GM12878 (cell line): ENCODE measurements at places on chromosomes 7 and 10.

GRCh38 chr10:132058793-132059759 is 6.7 kb upstream of the JAKMIP3 start:
- no peak for DNase-seq

GRCh38 chr7:27171637-27172314 is 2.3 kb downstream of the HOXA10 start:
- DNase-seq = no peak

DNA sequence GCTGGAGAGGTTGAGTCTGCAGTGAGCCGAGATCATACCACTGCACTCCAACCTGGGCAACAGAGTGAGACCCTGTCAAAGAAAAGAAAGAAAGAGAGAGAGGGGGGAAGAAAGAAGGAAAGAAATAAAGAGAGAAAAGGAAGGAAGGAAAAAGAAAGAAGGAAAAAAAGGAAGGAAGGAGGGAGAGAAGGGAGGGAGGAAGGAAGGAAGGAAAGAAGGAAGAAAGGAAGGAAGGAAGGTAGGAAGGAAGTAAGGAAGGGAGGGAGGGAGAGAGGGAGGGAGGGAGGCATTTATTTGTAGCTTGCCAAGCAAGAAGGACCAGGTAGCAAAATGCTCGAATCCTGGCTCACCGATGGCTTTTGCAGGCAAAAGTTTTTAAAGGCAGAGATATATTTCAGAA is 74.5 kb upstream of the BAIAP2L1 start:
- no peak for DNase-seq

DNA sequence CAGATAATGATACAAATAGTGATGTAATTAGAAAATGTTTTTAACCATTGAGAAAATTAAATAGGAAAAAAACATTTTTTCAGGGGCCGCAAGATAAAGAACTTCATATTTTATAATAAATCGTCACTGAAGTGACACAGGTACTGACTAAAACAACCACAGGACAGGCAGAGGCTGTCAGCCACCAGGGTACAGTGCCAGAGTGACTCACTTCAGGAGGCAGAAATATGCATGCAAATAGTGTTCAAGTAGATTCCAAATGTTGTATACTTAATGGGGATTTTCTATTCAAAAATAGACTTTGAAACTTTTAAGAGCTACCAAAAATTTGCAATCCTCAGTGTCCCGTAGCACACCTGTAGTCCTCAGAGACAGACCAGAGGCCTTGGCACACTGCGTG is 68.6 kb downstream of the FRMPD2 start:
- DNase-seq = peak; percentile 13

DNA sequence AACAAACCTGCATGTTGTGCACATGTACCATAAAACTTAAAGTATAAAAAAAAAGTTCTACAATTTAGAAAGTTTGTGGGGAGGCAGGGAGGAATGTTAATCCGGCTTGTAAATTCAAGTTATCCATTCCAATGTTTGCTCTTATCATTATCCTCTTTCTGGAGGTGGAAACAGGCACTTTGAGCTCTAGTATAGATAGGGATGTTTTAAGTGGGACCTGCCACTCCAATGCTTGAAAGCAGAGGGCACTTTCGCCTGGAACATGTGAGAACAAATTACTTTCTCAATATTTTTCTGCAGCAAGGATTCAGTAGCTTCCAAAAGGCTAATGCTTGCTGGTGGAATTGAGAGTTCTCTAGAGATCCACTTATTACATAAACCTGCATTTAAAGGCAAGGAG is 45.6 kb downstream of the FEZF1 start:
- DNase-seq = no peak

- no peak for DNase-seq
These were observed 76.6 kb downstream of the CNNM2 start for GRCh38 chr10:102994531-102995295.

DNA sequence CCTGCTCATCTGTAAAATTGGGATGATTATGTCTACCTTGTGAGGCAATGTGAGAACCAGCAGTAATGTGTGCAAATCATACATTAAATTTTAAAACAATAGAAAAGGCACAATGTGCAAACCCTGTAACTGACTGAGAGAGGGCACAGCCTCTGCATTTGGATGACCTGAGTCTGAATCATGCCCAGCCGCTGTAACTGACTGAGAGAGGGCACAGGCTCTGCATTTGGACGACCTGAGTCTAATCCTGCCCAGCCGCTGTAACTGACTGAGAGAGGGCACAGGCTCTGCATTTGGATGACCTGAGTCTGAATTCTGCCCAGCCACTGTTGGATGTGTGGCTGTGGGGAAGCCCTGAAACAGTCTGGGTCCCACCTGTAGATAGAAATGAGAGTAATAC is 351.5 kb upstream of the SHH start:
- DNase-seq = no peak

GRCh38 chr10:113214331-113214730 is 264.3 kb downstream of the TCF7L2 start:
- no peak for DNase-seq

DNA sequence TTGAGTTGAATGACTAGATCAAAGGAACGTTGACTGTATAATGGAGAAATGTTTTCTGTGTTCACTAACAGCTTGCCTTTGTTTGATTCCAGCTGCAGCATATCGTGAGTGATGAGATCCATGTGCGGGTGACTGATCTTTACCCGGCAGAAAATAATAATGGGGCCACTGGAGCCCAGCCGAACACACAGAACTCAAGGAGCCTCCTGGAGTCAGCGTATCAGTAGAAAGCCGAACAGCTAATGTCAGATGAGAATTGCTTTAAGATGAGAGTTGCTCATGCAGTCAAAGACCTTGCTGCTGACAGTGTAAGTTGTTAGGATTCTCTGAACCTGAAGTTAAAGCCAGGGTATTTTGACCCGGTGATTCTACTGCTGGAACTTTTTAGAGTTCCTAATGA is 34.3 kb upstream of the MTPAP start:
- no peak for DNase-seq

DNA sequence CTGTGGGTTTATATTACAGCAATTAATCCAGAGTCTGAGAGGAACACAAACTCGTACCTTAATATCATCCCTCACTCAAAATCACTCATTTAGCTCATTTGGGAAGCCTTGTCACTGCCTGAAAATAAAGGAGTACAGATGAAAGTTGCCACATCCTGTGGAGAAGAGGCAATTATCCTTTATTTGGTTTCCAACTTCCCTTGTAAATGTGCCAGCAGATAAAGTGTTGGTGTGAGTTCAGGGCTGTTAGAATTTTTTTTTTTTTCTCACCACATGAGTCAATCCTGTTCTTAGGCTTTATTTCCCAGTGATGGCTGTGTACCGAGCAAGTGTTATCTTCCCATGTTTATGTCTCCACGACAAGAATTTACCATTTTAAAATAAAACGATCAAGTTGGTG is 99.0 kb upstream of the SMIM30 start:
- DNase-seq = no peak

GRCh38 chr10:114663626-114664025 is 5.6 kb upstream of the ABLIM1 start:
- no peak for DNase-seq

- no peak for DNase-seq
These were observed 293.3 kb upstream of the MKI67 start for GRCh38 chr10:128419466-128420019.

GRCh38 chr10:71860243-71861029 is 9.4 kb upstream of the PSAP start:
- DNase-seq = no peak

- DNase-seq = no peak
These were observed 23.4 kb downstream of the ARHGEF5 start for GRCh38 chr7:144378651-144379050.

DNA sequence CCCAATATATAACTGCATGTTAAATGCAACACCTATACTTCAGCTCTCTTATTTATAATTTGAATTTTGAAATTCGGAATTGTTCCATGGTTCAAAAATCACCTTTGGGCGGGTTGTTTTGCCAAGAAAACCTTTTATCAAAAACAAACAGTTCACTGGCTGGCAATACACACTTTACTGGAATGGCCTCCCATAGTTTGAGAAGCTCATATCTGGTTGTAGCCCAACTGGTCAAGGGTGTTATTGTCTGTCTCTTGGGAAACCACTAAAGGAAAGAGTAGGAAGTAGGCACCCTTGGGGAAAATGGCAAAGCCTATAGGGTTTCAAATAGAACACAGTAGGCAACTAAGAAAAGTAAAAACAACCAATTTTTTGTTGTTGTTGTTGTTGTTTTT is 117.9 kb downstream of the HIPK2 start:
- no peak for DNase-seq

- DNase-seq = no peak
These were observed 7.8 kb downstream of the NPS start for GRCh38 chr10:127556916-127557315.

DNA sequence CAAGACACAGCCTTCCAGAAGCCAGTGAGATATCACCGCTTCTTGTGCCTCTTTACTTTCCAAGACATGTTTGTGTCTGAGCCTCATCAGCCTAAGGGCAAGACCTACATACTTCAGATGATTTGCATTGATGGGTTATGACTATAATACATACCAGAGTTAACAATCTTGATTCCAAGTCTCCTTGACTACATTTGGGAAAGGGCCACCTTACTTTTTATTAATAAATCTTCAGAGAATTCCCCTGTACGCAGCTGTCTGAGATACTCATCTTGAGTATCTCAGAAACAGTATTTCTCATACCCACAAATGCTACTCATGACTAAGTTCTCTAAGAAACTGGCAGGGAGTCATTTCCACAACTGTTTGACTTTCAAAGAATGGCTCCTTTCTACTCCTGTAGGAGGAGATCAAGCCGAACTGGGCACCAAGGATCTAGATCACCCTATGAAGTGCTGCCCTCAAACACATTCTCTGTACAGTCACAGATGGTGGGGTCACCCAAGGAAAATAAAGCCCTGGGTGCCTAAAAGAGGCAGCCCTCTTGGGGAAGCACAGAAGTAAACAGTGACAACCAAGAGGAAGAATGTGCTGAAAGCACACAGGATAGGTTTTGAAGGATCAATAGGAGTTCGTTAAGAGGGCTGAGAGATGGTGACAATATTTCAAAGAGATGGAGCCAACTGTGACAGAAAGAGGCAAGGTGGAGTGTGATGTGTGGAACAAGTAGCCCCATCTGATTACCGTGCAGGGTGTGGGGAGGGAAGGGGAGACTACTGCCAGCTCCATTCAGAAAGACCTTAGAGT is 138.9 kb downstream of the JAZF1 start:
- no peak for DNase-seq

GRCh38 chr10:4247379-4247778 is 462.4 kb upstream of the KLF6 start:
- DNase-seq = no peak

DNA sequence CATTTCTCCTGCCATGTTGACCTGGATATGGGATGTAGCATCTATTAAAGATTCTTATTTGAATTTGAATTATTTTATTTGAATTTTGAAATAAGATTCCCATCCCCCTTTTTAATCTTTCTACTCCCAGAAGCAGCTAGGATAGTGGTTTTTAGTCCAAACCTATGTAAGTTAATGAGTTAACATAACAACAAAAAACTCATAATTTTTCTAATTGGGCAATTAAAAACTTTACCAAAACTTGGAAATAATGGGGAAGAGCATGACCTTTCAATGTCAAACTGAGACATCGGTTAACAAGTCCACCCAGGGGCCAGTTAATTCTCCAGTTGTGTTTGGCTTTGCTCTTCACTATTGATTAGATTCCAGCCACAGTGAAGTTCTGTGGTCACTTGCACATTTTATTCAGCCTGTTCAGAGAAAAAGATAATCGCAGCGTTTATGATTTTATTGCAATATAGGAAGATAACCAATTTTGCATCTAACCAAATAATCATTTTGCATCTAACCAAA is 1.2 kb upstream of the FAM13C start:
- no peak for DNase-seq

- DNase-seq = no peak
These were observed 3.7 kb downstream of the GPR26 start for GRCh38 chr10:123669886-123670285.

DNA sequence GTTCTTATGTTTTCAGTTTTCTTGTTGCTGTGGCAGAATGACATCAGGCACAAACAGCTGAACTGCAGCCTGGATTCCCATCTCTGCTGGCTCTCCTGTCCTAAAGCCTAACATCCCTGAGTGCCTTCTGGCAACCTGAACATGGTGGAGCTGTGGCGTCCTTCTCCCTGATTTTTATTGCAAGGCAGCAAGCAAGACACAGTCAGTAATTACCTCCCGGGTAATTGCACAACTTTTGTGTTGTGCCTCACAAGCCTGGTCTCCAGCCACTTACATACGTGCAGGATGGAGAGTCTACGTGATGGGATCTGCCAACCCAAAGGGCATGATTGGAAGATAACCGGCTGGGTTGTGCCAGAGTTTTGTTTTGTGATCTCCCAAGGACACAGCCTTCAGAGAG is 116.1 kb upstream of the PARD3 start:
- no peak for DNase-seq

GRCh38 chr10:621981-622740 is 67.3 kb downstream of the DIP2C start:
- DNase-seq = no peak

GRCh38 chr7:131011432-131011742 is 277.4 kb upstream of the KLF14 start:
- no peak for DNase-seq

DNA sequence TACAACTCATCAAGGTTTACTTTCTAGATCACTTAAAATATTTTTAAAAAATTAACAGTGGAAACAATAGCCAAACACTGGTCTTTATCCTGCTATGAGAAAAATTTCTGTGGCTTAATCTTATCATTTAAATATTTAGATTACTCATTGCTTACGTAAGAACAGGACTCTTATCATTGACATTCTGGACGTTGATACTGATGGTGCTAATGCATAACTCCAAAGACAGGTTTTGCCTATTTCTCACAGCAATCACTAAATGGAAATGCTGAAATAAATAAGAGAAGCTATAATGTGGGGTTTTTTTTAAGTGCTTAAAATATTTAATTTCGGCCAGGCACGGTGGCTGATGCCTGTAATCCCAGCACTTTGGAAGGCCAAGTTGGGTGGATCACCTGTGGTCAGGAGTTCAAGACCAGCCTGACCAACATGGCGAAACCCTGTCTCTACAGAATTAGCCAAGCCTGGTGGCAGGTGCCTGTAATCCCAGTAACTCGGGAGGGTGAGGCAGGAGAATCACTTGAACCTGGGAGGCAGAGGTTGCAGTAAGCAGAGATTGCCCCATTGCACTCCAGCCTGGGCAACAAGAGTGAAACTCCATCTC is 195.0 kb downstream of the HGF start:
- DNase-seq = no peak

GRCh38 chr10:73639286-73639685 is 2.0 kb downstream of the MYOZ1 start:
- DNase-seq = no peak

DNA sequence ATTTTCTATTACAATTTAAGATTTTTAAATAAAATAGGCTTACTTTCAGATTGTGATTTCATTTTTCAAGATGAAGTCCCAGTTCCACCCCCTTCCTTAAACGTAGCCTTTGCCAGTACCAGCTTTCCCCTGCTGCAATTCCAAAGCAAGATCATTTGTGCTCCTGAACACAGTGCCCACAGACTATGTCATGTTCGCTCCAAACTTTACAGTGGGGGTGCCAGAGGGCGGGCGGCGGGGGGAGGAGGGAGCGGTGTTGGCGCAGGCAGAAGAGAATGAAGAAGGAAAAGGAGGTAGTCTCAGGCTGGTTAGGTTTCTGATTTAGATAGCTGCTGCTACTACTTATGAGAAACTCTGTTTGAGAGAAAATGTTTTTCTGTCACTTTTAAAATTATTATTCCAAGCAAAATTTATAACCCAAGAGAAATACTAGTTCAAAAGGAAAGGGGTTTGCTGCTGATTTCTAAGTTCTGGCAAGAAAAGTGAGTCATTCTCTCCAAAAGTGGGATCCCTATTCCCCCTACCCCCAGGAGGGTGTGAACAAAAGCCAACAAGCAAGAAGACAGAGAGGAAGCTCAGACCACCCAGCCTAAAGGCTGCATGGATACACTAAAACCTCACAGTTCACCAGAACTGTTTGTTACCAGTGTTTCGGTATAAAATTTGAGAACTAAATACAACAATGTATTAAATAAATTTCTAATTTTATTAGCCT is 109.6 kb downstream of the SRPK2 start:
- no peak for DNase-seq
